ENCODE measurements at places on chromosomes 5 and 9.

DNA sequence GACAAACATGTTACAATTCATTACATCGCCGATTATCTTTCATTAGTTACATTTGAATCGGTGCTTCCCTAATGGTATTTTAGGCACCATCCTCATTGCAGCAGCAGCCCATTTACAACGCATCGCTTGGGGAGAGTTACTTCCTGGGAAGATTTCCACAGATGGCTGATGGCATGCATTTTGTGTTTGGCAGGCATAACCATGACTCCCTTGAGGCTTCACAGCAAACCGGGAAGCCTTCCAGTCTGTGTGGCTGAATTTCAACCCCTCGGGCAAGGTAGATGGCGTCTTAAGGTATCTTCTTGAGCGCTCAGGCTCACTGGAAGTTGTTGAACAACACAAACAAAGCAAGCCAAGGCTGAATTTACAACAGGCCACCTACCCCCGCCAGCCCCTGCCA is 1.6 kb upstream of the DNAH5 start:
- DNase-seq, result no peak

DNA sequence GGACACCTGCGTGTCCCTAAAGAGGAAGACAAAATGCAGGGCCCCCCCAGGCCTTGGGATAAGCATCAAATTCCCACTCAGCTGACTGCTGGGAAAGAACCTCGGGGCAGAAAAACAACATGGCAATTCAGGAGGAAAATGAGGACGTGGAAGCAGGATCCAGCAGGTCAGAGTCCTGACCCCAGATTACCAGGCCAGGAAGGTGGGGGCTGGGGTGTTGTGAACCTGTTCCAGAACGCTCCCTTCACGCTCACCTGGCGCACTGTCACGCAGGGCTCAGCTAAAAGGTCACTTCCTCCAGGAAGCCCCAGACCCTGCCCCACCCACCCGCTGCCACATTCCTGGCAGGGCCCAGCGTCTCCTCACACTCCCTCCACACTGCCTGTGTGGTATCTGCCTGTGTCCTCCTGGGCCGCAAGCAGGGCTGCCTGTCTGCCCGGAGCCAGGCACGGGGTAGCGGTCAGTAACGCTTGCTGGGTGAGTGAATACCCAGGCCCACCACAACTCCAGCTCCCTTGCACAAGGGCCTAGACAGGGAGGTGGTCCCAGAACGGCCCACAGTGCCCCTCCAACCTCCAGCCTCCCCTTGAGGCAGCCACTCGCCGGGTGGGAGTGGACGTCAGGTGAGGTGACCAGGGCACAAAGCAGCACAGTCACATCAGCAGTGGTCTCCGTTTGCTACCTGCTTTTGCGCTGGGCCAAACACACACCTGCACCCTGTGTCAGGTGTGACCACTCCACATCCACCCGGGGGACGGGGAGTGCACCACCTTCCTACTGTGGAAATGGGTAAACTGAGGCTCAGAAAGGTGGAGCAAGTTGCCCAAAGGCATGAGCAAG is 18.1 kb downstream of the VAV2 start:
- no peak for DNase-seq

DNA sequence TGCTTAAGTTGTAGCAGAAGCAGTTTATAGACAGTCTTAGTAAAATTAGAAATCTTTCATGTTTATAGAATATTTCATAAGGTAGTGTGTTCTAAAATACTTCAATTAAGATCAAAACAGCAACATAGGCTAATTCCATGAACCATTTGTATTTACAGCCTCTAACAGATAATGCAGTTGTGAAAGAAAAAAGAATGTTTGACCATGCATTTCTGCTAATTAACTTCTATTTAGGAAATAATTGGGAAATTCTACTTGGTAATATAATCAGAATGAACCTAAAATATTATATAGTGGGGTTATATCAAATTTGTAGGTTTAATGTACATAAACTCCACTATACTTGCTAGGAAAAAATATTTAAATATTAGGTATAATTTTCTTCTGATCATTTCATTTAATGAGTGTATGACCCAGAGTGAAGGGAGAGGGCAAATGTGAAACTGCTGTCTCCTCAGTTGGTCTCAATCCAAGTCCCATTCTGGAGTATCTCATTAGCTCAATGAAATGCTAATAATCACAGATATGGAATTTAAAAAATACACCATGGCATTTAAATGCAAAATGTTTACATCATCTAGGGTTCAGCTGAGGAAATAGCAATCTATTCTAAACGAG is 34.9 kb downstream of the ALDH1A1 start:
- DNase-seq, result no peak

- no peak for DNase-seq
These were observed 194.0 kb upstream of the KLF4 start for GRCh38 chr9:107683566-107683965.

- DNase-seq, result no peak
These were observed 1158.7 kb downstream of the DTWD2 start for GRCh38 chr5:117829646-117830045.

DNA sequence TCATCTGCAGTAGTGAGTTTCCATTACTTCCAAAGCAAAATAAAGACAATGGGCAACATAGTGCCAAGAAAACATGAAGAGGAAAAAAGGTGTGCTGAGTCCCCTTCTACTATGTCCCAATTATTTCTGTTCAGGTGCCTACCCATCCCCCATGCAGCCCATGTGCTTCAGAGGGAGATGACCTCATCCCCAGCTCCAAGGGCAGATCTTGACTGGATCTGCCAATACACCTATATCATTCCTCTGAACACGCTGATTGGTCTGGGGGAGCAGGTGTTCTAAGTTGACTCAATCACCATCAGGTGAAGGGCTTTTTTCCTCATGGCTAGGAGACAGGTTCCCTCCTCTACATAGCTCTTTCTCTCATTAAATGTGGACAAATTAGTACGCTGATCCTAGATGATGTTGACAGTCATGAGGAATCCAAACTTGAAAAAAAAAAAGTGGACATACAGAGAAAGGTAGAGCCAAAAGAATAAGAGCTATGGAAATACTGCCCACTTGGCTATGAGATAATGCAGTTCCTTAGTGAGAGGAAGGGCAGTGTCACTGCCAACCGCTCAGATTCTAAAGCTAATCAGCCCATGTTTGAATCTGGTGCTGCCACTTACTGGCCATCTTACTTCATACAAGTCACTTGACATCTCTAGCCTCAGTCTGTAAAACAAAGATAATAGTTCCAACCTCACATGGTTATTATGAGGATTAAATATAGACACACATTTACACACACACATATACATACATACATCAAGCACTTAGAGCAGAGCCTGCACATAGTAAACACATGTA is 23.1 kb downstream of the PRELID2 start:
- no peak for DNase-seq

DNA sequence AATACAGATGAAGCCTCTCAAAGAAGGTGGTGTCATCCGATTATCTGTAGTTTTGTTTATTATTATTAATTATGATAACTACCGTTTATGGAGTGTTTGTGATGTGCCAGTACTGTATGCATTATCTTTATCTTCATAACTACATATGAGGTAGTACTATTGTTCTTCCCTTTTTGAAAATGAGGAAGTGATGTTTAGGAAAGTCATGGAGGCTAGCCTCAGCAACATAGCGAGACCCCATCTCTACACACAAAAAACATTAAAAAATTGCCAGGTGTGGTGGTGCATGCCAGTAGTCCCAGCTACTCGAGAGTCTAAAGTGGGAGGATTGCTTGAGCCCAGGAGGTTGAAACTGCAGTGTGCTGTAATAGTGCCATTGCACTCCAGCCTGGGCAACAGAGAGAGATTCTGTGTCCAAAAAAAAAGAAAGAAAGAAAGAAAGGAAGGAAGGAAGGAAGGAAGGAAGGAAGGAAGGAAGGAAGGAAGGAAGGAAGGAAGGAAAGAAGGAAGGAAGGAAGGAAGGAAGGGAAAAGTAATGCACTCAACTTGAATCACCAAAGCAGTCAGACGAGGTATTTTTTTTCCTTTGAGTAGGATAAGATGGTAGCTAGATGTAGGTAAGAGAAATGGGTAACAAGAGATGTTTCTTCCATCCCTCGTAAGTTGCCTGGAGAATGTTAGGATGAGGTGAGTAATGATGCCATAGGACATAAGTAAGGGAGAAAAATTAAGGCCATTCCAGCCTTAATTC is 47.8 kb downstream of the PAM start:
- DNase-seq, result no peak

GRCh38 chr5:53360811-53361210 is 119.6 kb upstream of the FST start:
- DNase-seq, result no peak

GRCh38 chr5:159263569-159263905 is 447 bp downstream of the UBLCP1 start:
- no peak for DNase-seq

GRCh38 chr9:137919649-137920141 is 42.1 kb downstream of the CACNA1B start:
- no peak for DNase-seq

DNA sequence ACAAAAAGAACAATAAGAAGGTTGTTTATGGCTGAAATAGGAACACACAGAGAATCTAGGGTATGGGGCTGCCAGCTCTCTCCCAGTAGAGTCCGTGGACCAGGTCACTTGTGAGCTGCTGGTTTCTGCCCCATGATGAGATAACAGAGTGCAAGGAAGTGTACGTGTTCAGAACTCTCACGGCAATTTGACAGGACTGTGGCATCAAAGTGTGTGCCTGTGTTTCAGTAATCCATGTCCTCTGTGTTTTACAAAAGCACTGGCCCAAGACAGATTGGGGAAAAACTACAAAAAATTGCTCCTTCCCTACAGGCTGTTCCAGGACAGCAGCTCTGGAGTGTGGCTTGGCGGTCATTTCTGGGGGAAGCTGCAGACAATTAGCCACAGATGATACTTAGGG is 184.6 kb downstream of the AUH start:
- peak; percentile 62 for DNase-seq

GRCh38 chr9:68643901-68644809 is 60.9 kb upstream of the PIP5K1B start:
- no peak for DNase-seq

DNA sequence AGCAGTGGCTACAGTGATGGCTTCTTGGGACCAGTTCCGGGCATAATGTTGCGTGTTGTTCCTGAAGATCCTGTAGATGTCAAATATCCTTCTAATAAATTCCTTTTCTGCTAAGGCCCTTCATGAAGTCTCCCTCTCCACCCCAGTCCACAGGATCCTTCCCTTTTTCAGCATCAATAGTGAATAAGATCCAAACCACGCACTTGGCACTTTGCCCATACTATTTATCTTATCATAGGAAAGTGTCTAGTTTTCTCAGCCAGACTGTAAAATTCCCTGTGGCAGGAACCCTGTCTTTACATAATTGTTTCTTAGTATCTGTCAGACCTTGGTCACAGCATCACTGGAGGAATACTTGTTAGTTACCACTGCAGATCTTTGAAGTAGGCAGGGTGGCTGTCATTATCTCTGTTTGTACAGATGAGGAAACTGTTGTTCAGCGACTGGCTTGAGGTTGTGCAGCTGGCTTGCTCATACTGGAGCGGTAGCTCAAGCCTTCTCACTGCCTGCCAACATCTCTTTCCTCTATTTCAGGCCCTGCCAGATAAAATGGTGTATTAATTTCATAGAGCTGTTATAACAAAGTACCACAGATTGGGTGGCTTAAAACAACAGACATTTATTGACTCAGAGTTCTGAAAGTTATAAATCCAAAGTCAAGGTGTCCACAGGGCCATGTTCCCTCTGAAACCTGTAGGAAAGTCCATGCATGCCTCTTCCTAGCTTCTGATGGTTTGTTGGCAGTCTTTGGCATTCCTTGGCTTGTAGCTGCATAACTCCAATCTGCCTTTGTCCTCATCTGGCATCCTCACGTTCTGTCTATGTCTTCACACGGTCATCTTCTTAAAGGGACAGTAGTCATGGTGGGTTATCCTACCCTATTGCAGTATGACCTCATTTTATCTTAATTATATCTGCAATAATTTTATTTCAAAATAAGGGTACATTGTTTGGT is 33.5 kb upstream of the APC start:
- DNase-seq, result no peak

DNA sequence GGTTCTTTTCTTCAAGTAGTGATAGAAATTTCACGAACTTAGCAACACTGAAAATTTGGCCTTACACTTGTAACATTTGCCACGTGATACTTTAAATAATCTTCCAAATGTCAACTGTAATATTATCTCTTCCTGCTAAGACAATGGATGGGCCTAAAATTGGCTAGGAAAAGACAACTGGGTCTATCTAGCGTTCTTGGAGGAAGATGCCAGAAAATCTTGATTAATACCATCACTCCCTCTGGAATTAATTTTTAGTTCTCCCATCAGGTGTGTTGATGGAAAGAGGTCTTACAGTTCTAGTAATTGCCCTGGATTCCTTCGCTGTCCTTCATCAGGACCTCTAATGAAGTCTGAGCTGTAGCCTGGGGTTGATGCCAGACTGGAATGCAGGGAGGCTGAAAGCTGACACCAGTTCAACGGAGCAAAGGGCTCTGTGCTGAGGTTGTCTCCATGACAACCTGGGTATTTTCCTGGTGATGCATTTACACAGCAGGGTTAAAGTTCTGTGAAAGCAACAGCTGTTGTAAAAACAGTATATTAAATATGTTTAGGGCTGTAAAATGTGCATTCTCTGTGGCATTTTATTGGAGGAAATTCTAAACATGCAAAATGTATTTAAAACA is 92.3 kb downstream of the GAS1 start:
- DNase-seq, result no peak

DNA sequence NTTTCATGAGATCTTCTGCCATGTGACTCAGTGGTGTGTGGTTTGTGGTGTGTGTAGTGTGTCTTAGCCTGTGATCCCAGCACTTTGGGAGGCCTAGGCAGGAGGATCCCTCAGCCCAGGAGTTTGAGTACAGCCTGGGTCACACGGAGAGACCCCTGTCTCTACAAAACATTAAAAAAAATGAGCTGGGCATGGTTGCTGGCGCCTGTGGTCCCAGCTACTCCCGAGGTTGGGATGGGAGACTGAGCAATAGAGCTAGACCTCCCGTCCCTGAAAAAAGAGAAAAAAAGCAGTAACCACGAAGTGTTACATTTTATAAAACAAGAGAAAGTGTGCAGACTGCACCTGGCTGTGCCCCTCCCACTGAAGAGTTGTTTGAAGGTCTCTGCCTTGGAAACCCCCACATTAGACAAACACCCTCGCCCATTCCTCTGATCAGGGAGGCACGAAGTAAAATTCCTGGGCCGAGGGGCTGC is 21.2 kb upstream of the RNU6ATAC start:
- no peak for DNase-seq

GRCh38 chr5:129384736-129385135 is 75.4 kb upstream of the ADAMTS19 start:
- DNase-seq, result no peak

DNA sequence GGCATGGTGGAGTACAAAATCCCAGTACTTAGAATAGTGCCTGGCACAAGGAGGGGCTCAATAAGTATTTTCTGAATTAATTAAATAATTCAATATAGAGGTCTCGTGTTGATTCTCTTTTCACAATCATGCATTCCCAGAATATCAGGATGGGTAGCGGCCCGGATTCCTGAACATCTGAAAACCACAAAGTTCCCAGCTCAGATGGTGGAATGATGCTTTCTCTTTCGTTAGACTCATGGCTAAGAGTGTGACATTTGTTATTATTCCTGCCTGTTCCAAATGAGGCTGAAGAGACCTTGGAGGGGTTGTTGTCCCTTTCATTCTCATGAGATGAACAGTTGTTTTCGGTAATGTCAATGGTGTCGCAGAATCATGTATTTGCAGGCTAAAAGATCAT is 95.4 kb upstream of the LIFR start:
- no peak for DNase-seq

Data from activated CD8-positive, alpha-beta memory T cell treated with anti-CD3 and anti-CD28 coated beads, Interleukin-2, amount 50 U/mL, for 48 hours (primary cell).